ENCODE measurements at places on chromosomes 7 and 10.
A peak's percentile ranks its signal among the peaks of the same experiment; 100 is the strongest.

GRCh38 chr7:41255716-41256115 is 447.2 kb downstream of the INHBA start:
- no peak for DNase-seq

DNA sequence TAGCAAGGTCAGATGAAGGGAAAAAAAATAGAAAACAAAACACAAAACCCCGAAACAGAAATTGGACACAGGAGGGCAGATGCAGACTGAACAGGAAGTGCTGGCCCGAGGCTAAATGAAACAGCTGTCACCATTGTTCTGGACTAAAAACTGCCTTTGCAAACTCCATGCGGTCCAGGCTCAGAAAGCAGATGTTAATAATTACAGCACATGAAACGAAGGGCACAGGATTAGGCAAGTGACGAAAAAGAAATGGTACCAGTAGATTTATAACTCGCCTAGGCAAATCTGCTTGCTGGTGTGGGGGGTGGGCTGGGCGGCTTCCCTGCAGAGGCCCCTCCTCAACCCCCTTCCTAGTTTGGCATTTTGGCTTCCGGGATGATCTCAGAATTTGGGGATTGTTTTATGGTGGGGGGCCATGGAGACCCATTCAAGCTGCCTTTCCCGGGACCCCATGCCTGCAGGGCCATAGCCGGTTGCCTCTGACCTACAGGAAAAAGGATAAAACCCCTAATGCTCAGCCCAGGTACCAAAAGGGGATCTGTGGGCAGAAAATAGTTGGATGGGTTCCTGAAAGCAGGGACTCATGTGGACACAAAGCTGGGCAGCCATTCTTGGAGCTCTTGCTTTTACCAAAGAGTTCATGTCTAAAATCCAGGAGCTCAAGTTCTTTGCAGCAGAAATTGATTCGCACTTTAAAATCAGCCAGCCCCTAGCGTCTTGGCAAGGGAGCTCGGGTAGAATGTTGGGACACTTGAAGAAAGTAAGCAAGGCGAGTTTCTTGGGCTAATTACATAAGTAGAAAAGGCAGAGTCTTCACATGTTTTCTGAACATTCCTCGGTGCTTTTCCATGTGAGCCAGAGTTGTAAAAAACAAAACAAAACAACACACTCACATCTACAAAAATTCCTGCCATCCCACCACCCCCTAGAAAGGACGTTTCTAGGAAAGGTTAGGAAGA is 39.0 kb upstream of the EMX2 start:
- DNase-seq: no peak

GRCh38 chr10:124737708-124738107 is 6.5 kb downstream of the FAM53B start:
- no peak for DNase-seq

GRCh38 chr7:29565634-29565981 is 2.0 kb downstream of the PRR15 start:
- no peak for DNase-seq

DNA sequence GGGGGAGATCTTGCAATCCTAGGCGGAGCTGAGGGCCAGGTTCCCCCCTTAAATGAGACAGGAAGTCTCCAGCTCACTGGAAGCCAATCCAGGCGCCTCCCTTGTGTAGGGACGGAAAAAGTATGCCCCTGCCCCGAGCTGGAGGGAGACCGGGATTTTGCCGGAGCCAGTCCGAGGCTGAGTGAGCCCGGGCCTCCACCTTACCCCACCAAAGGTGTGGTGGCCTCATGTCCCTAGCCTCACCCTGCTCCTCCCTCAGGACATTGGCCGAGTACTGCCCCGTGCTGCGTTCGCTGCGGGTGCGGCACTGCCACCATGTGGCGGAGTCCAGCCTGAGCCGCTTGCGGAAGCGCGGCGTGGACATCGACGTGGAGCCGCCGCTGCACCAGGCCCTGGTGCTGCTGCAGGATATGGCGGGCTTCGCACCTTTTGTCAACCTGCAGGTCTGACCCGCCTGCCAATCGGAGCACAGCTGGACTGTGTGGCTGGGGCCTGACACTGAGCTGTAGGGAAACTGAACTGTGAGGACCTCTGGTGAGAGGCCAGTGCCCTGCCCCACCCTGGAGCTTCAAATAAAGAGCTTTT is 2.0 kb downstream of the FBXL15 start:
- DNase-seq: peak; percentile 73

GRCh38 chr10:58642283-58642682 is 129.6 kb downstream of the BICC1 start:
- no peak for DNase-seq

DNA sequence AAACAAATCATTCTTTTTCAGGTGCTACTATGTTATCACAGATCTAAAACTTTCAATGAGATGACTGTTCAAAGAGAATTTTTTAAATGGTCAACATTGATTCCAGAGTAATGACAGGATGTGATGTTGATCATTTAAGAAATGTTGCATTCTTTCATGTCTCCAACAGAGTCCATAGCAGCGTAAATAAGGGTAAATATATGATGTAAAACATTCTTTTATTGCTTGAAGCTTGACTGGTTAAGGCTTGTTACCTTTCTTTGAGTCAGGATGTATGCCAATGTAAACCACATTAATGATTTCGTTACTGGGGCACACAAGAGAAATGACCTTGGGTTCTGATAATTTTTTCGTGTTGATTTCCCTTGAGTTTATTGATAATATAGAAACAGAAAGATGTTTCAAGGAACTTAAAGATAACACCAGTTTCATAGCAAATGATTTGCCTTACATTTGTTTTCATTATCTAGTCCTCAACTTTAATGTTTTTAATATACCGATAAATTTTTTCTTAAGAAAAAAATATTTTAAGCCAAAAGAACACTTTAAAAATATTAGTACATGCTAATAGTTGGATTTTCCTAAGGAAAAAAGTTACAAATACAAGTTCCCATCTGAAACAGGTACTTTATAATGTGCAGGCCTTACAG is 3.5 kb downstream of the STK17A start:
- no peak for DNase-seq

DNA sequence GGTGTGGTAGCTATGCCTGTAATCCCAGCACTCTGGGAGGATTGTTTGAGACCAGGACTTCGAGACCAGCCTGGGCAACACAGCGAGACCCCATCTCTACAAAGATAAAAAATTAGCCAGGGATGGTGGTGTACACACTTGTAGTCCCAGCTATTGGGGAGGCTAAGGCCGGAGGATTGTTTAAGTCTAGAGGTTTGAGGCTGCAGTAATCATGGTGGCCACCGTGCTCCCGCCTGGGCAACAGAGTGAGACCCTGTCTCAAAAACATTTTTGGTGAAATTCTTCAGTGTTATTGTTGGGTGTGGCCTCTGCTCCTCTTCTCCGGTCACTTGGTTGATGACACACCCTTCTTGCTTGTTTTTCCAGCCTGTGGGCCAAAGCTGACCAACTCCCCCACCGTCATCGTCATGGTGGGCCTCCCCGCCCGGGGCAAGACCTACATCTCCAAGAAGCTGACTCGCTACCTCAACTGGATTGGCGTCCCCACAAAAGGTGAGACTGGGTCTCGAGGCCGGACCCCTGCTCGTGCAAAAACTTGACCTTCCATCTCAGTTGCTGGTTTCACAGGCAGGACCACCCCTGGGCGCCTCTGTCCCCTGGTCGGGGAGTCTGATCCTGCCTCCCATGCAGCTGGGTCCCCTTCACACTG is 10.6 kb downstream of the PFKFB3 start:
- DNase-seq: no peak

DNA sequence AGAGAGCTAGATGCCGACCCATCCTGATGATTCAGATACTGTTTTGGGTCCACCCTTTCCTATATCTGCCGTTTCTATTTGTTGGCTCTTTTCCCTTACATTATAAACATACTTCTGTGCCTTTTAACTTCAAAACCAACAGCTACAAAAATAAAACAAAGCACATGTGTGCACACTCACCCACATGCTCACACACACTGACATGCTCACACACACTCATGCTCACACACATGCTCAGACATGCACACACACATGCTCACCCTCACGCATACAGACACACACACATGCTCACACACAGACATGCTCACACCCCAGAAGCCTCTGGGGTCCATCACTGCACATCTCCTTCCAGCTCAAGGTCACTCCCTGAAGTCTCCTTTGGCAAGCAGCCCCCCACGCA is 88.1 kb downstream of the TCERG1L start:
- no peak for DNase-seq

- no peak for DNase-seq
Measured at GRCh38 chr7:2006231-2006771, 226.4 kb downstream of the MAD1L1 start.

DNA sequence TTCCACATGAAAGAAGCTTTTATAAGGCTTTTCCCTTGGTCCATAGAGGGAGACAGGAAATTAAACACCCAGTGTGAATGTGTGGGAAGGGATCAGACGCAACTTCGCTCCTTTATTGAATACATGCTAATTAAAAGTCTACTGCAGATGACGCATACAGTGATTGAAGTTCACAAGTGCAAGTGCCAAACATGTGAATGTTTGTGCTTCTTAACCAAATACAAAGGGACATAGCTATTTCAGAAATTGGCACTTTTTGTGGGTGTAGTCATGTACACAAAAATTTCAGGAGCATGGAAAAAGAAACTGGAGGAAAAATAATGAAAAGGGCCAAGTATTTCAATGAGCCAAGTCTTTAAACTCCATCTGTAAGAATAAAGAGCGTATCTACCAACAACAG is 283.7 kb downstream of the SKAP2 start:
- no peak for DNase-seq

DNA sequence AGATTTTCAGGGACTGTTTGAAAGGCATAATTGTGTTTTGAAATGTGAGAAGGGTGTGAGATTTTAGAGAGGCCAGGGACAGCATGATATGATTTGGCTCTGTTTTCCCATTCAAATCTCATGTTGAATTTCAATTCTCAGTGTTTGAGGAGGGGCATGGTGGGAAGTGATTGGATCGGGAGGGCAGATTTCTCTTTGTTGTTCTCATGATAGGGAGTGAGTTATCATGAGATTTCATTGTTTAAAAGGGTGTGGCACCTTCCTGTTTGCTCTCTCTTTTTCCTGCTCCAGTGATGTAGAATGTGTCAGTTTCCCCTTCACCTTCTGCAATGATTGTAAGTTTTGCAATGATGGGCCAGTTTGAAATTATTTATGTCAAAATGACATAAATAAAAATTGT is 113.0 kb upstream of the PCDH15 start:
- no peak for DNase-seq

DNA sequence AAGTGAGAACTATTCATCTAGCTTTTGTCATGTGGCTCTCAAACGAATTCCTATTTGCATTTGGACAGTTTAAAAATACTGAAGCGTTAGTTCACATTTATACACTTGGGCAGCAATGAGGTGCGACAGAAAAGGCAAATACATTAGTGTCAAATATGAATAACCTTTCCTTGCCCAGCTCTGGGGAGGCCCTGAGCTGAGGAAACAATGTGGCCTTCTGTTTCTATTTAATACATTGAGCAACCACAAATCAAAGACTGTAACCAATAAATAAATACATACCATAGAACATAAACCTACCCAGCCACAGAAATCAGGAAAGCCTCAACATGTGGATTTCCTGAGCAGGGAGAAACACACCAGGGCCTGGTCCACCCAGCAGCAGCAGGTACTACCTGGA is 585.2 kb downstream of the PARD3 start:
- no peak for DNase-seq

- no peak for DNase-seq
Measured at GRCh38 chr7:16083931-16084330, 337.4 kb downstream of the CRPPA start.

DNA sequence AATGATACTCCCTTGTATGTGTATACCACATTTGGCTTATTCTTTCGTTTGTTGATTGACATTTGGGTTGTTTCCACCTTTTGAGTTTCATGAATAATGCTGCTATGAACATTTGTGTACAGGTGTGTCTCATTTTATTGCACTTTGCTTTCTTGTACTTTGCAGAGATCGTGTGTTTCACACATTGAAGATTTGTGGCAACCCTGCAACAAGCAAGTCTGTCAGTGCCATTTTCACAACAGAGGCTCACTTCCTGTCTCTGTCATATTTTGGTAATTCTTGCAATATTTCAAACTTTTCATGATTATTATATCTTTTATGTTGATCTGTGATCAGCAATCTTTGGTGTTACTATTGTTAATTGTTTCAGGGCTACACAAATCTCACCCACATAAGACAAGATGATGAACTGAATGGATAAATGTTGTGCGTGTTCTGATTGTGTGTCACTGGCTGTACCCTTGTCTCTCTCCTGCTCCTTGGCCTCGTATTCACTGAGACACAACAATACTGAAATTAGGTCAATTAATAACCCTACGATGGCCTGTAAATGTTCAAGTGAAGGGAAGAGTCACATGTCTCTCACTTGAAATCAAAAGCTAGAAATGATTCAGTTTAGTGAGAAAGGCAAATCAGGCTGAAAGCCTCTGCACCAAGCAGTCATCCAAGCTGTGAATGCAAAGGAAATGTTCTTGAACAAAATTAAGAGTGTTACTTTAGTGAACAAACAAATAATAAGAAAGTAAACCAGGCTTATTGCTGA is 133.6 kb upstream of the JCAD start:
- no peak for DNase-seq

- DNase-seq: no peak
Measured at GRCh38 chr10:86876748-86877147, 80.7 kb downstream of the MMRN2 start.

DNA sequence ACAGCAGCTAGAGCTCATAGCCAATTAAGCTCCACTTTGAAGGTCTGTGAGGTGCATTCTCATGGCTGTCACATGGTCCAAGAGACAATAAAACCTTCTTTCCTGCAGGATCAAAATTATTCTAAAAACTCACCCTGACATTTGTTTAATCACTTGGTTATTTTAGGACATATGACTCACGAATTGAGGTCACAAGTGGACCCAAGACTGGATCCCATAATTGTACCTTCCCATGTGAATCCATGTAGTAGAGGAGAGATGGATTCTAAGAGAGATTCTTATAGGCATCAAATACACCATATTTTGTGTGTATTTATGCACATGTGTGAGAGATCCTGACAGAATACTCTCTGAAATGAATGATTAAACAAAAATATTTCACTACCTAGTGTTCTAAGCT is 18.1 kb downstream of the POLR1F start:
- DNase-seq: no peak

GRCh38 chr7:347001-347590 is 57.1 kb downstream of the FOXL3 start:
- DNase-seq: no peak

GRCh38 chr10:32386623-32387260 is 39.8 kb upstream of the EPC1 start:
- DNase-seq: no peak

All from activated CD4-positive, alpha-beta T cell treated with anti-CD3 and anti-CD28 coated beads, Interleukin-2, amount 50 U/mL, for 48 hours (primary cell).